ENCODE measurements at places on chromosomes 2 and 18. TPM values are rescaled to one million over a fixed set of nuclear protein-coding genes. Genes with fewer than 3 reads are reported as not detected.

HOXD3 gene
- total RNA-seq: not detected

GULP1 gene
- total RNA-seq: not detected

KIF1A gene
- not detected for total RNA-seq

PPP1R1C gene
- total RNA-seq: not detected

EHD3 gene
- total RNA-seq: 3.5 TPM

SKA1 gene
- total RNA-seq: 2.2 TPM

GPR45 gene
- not detected for total RNA-seq

LAMA1 gene
- total RNA-seq: not detected

KCNE4 gene
- total RNA-seq: not detected

C2orf78 gene
- total RNA-seq: not detected

PFN4 gene
- not detected for total RNA-seq

MYOM1 gene
- 1.4 TPM for total RNA-seq

CD226 gene
- 65.1 TPM for total RNA-seq

KCNG2 gene
- not detected for total RNA-seq

NEURL3 gene
- not detected for total RNA-seq

GEN1 gene
- total RNA-seq: 11.2 TPM

FAM237A gene
- total RNA-seq: not detected

OXER1 gene
- not detected for total RNA-seq

PROM2 gene
- total RNA-seq: 0.47 TPM

KLHL30 gene
- not detected for total RNA-seq

PLCL1 gene
- total RNA-seq: 37.8 TPM

PNO1 gene
- 29.8 TPM for total RNA-seq

XDH gene
- not detected for total RNA-seq

SIX3 gene
- total RNA-seq: not detected

ACTR2 gene
- total RNA-seq: 275 TPM

ALPG gene
- not detected for total RNA-seq

KCNIP3 gene
- total RNA-seq: not detected

SAG gene
- total RNA-seq: 1.7 TPM

C18orf32 gene
- total RNA-seq: 34.8 TPM

RAMP1 gene
- total RNA-seq: not detected

DNAH7 gene
- total RNA-seq: not detected

WNT10A gene
- total RNA-seq: 10.8 TPM

ZNF385B gene
- total RNA-seq: not detected

FRZB gene
- not detected for total RNA-seq

RSAD2 gene
- 4.1 TPM for total RNA-seq

APLF gene
- 3.9 TPM for total RNA-seq

PKDCC gene
- not detected for total RNA-seq

CAVIN2 gene
- 16.5 TPM for total RNA-seq

CD207 gene
- not detected for total RNA-seq

SP140L gene
- total RNA-seq: 68.5 TPM

C2orf92 gene
- total RNA-seq: 20.4 TPM

RBM43 gene
- 12.3 TPM for total RNA-seq

NBAS gene
- 31.9 TPM for total RNA-seq

RAD51AP2 gene
- total RNA-seq: not detected

GRB14 gene
- total RNA-seq: 0.69 TPM

CRYGD gene
- 0.69 TPM for total RNA-seq

ARHGAP25 gene
- total RNA-seq: 142 TPM

PLEKHM3 gene
- total RNA-seq: 15.1 TPM

TBR1 gene
- 0.32 TPM for total RNA-seq

MOCOS gene
- not detected for total RNA-seq

PMAIP1 gene
- 326 TPM for total RNA-seq

TSPYL6 gene
- not detected for total RNA-seq

C1QL2 gene
- not detected for total RNA-seq

RAX gene
- total RNA-seq: not detected

SERPINB5 gene
- total RNA-seq: not detected

Data from CD4-positive, CD25-positive, alpha-beta regulatory T cell (primary cell).